ENCODE measurements at places on chromosomes 7 and 10.

- DNase-seq, result no peak
Observed at GRCh38 chr7:96778263-96778662, 68.6 kb upstream of the SEM1 start.

GRCh38 chr10:102775935-102776669, 32.4 kb downstream of the WBP1L start:
- peak; percentile 8 for DNase-seq

GRCh38 chr10:20971901-20972300, 74.8 kb upstream of the NEBL start:
- no peak for DNase-seq

DNA sequence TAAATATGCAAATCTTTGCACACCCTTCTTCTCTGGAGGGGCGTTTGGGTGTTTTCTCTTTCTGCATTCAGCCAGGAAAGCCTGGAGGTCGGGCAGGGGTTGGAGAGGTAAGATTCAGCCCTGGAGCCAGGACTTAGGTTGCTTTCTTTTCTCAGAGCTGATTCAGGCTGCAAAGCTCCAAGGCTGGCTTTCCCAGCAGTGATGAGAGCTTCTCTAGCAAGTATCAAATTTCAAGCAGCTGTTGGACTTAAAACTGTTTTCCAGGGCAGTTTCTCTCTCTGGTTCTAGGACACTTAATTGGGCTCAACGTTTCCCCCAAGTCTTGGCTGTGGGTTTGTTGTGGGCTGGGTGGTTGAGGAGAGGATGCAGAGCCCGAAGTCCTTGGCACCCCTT, 608 bp downstream of the AKR1B10 start:
- DNase-seq, result no peak

DNA sequence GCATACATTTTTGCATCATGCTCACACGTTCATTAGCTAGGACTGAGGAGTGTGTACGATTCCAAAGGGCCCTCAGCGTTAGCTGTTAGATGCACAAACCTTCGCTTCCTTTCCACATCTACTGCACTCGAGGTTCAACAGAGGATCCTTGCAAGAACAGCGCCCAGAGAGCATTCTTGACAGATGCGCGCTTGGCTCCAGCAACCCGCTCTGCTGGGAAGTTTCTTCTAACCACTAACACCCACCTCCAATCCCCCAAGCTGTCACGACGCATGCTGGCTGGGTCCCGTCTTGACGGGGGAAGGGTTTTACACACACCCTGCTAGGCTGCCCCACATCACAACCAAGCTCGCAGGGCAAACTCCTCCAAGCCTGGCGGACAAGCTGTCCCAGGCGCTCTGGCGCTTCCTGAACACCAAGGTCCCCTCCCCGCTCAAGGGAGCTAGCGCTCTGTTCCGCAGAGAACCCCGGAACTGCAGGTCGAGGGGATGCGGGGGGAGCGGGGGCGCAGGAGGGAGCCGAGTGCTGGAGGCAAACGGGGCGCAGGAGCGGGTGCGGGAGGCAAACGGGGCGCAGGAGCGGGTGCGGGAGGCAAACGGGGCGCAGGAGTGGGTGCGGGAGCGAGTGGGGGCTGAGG, 653 bp upstream of the ADRB1 start:
- DNase-seq, result no peak

GRCh38 chr7:135936497-135937217, 40.5 kb downstream of the MTPN start:
- DNase-seq, result no peak

- DNase-seq, result no peak
Observed at GRCh38 chr10:24669285-24669852, 54.3 kb downstream of the ARHGAP21 start.

GRCh38 chr10:72459301-72459700, 104.6 kb upstream of the DNAJB12 start:
- no peak for DNase-seq

DNA sequence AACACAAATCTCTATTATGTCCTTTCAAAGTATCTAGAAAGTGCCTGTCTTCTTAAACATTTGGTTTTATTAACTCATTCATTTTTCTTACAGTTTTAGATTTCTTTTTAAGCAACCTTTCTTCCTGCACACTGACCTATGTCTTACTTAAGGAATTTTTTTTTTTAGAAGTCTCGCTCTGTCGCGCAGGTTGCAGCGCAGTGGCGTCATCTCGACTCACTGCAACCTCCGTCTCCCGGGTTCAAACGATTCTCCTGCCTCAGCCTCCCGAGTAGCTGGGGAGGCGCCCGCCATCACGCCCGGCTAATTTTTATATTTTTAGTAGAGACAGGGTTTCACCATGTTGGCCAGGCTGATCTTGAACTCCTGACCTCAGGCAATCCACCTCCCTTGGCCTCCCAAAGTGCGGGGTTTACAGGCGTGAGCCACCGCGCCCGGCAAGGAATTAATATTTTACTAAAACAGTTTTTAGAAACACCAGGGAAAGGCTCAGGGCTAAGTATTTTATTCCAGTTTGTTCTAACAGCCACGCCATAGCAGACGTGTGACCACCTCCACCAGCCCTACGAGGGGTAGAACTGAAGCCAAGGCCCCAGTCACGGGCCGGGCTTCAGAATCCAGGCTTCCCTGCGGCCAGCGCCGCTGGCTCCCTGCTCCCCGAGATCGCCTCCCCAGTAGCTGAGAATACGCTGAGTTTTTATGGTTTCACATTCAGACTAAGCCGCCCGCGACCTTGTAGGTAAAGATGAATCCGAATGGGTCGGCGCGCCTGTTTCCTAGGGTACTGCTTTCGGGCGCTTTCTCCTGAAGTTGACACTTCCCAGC, 941 bp upstream of the LUC7L2 start:
- peak; percentile 31 for DNase-seq

DNA sequence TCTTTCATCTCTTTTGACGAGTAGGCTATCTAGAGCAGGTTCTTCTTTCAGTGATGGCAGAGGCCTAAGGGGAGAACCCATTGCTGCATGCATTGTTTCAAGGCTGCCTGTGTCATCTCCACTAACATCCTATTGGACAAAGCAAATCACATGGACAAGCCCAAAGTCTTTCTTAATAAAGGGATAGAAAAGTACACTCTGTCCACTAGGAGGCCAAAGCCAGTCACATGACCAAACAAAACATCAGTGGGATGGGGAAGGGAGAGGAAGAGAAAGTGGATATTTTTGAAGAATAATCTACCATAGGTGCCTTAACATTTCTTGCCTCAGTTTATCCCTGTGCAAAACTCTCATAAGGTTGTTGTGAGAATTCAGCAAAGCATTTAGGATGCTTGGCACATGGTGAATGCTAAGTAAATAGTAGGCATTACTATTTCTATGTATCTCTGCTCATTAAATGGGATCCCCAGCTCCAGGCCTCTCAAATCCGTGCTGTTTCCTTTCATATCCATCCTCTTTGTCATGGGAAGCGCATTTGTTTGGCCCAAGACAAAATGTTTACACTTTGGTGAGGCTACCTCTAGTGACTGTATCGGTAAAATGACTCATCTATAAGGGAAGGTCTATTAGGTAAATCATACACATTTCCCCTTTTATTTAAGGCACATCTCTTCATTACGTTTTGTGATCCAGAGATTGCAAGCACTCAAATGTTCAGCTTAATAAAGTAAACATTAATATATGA, 16.7 kb upstream of the CADPS2 start:
- DNase-seq, result no peak

DNA sequence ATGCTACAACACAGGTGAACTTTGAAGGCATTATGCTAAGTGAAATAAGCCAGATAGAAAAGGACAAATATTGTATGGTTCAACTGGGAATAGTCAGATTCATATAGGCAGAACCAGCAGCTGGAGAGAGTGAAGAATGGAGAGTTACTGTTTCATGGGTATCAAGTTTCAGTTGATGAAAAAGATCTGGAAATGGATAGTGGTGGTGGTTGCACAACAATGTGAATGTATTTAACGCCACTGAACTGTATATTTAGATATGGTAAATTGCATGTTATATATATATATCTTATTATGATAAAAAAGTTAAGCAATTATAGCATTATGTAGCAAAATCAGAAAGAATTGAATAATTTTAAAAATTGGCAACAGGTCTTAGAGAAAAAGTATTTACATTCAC, 3.9 kb downstream of the LMBR1 start:
- DNase-seq, result no peak

DNA sequence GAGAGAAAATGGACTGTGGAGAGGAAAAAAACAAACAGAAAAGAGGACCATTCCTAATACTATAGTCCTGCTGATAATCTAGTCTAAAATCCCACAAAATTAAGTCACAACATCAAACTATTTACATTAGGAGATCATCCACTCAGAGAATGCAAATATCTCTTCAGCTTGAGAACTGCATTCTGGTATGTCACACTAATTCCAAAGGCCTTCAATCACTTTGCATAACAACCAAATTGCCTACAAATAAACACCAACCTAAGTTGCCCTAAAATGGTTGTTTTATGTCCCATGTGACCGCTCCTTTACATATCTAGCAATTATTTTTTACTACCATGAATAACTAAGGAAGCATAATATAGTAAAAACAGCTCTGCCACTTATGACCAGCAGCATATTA, 264.3 kb downstream of the CACNA2D1 start:
- no peak for DNase-seq

GRCh38 chr7:7959979-7960670, 8.5 kb upstream of the GLCCI1 start:
- DNase-seq, result no peak

GRCh38 chr10:1557081-1557480, 180.2 kb downstream of the ADARB2 start:
- DNase-seq, result no peak

DNA sequence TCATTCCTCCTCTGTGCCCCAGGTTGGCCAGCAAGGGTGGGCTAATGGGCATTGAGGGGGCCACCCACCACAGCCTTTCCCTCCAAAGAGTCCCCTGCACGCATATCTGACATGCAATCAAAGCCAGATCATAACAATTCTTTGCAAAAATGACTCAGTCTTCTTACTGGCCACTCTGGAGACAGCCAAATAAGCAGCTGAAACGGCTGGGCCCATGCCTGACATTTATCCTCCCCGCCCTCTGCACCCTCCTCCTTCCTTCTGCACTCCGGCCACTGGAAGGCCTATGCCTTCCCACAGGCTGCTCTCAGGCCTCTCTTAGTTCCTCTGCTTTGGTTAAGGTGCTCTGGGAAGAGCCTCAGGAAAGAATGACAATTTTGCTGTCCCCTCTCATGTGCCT, 29.2 kb upstream of the NPFFR1 start:
- no peak for DNase-seq

DNA sequence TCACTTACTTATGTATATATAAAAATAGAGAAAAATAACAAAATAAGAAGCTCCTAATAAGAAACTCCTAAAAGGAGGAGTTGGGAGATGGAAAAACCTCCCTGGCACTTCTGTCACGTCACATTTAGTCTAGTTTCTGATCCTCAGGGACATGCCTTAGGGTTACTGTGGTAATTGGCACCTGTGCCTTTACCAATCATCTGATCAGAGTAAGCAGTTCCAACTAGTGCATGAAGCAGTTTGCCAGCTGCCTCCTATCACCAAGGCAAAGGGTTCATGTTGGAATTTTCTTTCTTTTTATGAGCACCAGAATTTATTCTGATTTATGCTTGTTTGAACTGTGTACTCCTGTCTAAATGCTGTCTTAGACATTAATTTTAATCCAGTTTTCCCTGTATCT, 49.9 kb downstream of the ARL4A start:
- DNase-seq, result no peak

- DNase-seq, result no peak
Observed at GRCh38 chr7:122082160-122082559, 61.9 kb downstream of the AASS start.

GRCh38 chr10:23325132-23325531, 19.5 kb downstream of the C10orf67 start:
- DNase-seq, result no peak

Measured in stimulated activated CD4-positive, alpha-beta T cell treated with anti-CD3 and anti-CD28 coated beads, Interleukin-12 subunit alpha, Interleukin-12 subunit beta, amount 100 ng/mL, for 4 hours (primary cell).